Eye (tissue), 1 donor: ENCODE measurements at places on chromosomes 16 and 17.

DNA sequence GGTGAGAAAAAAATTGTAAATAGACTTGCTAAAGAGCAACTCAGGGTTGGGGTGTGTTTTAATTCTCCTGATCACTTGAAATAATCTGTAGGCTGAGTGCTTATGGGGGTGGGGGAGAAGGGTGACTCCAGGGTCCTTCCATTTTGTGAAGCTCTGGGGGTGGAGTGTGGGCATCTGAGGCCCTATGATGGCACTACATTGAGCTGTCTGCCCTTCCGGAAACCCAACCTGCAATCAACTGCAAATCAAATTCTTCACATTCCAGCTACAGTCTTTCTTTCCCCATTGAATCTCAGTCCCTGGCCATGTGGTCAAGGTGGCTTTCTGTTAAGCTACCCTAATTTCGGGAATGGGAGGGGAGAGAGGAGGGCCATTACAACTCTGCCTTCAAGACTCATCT is 6.0 kb upstream of the CDC6 start:
- no peak for DNase-seq

GRCh38 chr16:89187770-89188392 is 12.5 kb downstream of the SLC22A31 start:
- no peak for DNase-seq

DNA sequence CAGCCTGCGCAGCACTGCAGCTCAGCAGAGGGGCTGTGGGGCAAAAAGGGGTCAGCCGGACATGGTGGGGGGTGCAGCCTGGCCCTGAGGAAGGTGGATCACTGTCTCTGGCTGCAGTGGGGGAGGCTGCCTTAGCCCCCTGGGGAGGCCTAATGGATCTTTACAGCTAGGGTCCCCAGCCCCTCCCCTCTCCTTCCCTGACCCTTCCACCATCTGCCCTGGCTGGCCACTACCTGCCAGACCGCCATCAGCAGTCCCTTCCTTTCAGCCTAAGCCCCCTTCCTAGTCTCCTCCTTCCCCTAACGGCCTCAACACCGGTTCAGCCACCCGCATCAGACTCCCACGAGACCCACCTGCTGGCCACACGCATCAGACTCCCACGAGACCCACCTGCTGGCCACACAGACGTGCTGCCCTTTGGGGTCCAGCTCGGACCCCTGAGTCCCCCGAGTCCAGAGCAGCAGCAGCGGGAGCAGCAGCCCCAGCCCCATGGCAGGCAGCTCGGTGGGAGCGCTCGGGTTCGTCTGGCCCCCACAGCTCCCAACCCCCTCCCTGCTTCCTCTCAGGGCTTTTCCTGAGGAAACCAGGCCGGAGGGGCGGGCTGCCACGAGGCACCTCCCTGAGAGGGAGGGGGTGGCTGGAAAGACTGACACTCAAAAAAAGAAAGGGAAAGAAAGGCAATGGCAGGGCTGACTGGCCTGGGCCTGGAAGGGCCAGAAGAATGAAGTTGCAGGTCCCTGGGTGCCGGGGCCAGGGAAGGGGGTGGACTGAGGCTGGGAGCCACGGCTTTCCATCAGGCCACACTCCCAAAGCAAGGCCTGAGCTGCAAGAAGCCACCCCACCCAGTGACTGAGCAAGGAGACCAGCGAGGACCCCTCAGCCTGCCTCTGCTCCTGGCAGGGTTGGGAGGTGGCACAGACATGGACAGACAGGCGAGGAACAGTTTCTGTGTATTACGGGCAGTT is at the start of gene SCARF1:
Gene SCARF1 (minus strand): TSS at position 526 of the 965 bp plus-strand sequence. CDS start 35 bp downstream, at position 491.
- DNase-seq: no peak

- no peak for DNase-seq
Measured at GRCh38 chr17:28317099-28317965, 1.7 kb upstream of the TMEM97 start.

DNA sequence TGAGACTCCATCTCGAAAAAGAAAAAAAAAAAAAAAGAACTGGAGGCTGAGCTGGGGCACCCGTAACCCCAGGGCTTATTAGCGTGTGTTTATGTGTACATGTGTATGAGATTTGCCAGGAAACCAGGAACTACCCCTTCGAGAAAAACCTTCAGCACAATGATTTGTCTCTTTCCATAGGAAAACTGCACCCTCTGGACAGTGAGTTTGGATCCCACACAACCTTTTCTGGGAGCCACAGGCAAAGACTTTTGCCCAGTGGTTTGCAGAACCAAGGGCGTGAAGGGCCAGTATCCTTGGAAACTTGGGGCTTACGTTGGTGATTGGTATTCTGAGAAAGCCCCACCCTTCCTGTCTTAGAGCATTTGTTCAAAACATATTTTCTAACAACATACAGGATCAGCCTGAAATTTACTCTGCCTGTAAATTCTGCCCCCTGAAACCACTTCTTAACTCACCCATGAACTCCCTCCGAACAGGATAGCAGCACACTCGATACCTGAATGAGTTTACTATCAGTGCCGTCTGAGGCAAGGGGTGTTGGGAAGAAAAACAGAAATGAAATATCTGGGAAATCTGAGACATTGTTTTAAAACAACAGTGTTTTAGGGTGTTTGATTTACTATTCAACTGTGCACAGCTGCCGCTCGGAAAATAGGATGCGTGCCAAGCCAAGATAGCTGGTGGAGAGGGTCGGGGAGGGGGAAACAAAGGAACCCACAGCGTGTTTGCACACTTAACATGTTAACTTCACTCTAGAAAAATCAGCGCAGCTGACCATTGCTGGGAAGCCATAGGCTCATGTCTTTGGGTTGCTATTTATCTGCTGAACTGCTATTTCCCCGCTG is 40.2 kb upstream of the MAF start:
- DNase-seq: peak; percentile 56

- DNase-seq: peak; percentile 85
Measured at GRCh38 chr17:17792551-17793377, 44.0 kb downstream of the SREBF1 start.
